ENCODE measurements at places on chromosomes 6 and 20.

DNA sequence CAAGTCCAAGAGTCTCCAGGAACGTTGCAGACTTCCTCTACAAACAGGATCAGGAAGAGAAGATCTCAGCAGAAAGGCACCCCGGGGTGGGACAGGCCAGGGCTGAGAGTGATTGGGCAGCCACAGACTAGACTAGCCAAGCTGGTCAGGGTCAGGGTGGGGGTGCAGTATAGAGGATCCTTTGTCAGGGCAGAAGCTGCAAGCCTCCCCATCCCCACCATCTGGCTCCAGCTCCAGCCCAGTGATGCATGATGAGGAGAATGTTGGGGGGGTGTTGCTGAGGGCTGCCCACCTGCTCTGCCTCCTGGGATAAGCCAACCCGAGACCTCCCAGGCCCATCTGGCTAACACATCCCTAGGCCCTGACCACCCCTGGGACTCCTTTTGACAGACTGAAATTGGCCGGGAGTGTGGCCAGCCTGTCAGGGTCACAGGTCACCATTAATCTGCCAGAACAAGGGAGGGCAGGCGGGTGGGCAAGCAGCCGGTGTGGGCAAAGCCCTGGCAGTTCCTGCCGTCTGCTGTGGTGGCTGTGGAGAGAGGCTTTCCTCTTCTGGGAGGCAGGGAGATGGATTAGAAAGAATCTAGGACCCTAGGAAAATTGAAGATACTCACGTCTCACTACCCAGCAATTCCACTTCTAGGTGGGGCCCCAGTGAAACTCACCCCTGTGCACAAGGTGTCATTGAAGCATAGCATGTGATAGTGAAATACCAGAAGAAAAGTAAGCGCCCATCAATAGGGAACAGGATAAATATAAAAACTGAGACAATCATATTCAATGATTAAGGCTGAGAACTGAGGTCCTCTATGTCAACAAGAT lies 22.1 kb upstream of the SNTA1 start:
- no peak for DNase-seq

- DNase-seq: no peak
Measured at GRCh38 chr6:104357928-104358327, 501.8 kb downstream of the HACE1 start.

DNA sequence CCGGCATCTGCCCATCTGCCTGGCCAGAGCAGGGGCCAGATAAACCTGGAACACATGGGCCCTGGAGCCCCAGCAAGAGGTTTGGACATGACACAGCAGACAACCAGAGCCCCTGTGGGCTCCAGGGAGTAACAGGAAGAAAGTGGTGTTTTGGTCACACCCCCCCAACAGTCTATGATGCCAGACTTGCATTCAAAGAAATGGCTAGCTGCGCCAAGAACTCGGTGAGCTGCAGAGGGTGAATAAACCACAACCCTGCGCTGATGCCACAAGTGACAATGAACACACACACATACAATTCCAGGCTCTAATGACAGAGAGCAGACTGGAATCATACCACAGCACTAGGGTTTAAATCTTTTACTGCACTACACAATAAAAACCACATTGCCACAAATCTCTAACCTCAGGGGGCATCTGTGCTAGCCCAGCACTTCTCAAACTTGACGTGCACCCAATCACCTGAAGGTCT lies 34.0 kb downstream of the TRERF1 start:
- peak; percentile 18 for DNase-seq

DNA sequence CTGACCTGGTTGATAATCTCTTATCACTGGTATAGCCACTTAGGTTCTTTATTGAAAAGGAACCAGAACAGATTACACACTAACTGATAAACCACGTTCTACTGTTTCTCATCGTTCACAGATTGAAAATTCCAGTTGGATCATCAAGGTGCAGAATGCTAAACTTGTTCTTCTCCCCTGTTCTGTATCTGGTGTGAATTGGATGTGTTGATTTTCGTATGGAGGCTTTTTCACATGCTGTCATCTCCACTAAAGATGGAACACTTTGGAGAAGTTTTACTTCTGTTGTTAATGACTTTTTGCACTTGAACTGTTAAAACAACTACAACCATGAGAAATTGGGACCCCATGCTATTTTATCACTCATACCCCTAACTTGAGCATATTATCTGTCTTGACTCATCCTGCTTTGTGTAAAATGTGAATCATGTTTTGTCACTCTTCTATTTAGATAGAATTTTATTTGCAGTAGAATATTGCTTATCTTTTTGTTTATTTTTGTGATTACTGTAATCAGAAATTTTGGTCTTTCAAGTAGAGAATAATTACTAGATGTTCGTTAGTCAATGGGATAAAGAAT lies 17.5 kb downstream of the VAPB start:
- DNase-seq: no peak

All from GDM1 (cell line).